ENCODE measurements at places on chromosomes 12 and 14.

DNA sequence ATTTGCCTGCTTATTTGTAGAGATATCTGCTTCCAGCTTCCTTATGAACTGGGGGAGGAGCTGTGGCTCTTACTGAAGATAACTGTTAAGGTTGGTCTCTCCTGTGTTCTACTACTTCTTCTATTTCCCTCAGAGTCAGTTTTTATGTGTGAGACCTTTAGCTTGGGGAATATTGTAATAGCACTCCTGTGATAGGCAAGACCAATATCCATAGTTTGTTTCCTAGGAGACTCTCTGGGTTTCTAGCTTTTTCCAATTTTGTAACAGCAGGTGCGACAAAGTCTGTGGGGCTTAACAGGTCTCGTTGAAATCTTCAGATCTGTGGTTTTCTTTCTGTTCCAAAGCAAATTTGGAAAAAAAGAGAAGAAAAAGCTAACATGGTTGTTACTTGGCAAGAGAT, at the start of gene OR10G3:
OR10G3 (minus strand) TSS at position 101 of the 400 bp plus-strand sequence. CDS start 9,332 bp downstream, outside the sequence.
- no peak for DNase-seq

DNA sequence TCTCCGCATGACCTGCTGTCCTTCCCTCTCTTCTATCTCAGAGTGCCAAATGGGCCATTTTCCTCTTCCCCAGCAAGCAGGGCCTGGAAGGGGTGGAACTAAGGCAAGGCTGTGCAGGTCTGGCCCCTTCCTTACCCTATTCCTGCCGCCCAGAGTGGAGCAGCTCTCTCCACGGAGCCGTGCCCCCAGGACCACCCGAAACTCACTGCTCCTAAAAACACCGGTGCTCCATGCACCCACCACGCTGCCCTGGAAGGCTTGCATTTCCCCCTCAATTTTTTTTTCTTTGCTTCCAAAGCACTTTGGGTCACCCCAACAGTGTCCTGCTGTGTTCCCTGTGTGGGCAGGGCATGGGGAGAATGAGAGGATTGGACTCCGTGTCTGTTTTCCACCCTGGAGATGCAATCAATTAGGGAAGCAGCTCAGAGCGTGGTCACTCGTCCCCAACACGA, 48.5 kb upstream of the MEG3 start:
- no peak for DNase-seq

DNA sequence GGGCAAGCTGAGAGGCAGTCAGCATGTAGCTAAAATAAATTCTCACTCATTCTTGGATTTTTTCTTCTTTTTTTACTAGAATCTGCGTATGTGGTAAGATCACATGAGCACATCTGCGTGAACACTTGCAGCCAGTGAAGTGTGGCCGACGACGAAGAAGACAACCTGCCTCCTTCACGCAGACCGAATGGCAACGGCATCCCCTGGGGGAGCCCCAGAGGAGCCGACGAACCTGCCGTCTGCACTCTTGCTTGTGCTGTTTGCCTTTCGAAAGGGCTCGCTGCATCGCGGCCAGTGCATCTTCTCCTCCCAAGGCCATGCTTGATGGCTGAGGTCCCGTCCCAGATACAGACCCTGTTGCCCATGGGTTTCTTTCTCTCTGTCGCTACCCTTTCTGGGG, 113.8 kb downstream of the KCNK10 start:
- DNase-seq, result no peak

DNA sequence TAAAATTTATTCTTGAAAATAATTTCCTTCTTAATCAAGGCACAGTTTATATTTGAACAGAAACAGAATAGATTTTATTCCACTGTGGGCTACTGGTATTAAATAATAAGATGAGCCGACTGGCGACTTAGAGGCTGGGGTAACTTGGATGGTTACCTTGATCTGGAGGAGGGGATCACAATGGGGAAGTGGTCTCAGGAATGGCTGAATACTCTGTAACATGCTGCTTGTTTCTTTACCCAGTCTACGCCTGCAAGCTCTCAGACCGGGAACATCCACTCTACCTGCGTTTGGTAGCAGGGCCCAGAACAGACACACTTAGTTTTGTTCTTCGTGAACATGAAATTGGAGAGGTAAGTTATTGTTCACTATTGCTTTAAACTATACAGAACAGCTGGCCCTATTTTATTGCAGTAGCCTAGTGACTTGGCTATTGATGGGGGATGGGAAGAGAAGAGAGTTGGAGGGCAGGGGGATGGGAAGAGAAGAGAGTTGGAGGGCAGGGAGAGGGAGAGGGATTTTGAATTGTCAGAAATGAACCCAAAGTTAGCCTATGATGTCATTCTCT, 67.9 kb downstream of the GNS start:
- DNase-seq, result no peak

DNA sequence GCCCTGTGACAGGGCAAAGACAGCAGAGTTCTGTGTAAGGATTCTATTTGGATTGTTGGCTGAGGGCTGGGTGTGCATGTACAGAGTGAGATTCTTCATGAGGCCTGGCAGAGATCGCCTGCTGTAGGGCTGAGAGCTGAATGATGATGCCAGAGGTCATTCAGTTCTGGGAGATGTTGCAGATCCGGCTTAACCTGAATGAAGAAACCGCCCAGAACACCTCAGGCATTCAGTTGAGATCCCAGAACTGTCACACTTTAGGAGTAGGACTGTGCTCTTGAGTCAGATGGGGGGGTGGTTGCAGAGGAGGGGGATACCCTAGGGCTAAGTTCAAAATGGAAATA, 5.8 kb upstream of the EVL start:
- no peak for DNase-seq

GRCh38 chr14:102316338-102316742, 3.2 kb upstream of the ZNF839 start:
- peak; percentile 79 for DNase-seq

DNA sequence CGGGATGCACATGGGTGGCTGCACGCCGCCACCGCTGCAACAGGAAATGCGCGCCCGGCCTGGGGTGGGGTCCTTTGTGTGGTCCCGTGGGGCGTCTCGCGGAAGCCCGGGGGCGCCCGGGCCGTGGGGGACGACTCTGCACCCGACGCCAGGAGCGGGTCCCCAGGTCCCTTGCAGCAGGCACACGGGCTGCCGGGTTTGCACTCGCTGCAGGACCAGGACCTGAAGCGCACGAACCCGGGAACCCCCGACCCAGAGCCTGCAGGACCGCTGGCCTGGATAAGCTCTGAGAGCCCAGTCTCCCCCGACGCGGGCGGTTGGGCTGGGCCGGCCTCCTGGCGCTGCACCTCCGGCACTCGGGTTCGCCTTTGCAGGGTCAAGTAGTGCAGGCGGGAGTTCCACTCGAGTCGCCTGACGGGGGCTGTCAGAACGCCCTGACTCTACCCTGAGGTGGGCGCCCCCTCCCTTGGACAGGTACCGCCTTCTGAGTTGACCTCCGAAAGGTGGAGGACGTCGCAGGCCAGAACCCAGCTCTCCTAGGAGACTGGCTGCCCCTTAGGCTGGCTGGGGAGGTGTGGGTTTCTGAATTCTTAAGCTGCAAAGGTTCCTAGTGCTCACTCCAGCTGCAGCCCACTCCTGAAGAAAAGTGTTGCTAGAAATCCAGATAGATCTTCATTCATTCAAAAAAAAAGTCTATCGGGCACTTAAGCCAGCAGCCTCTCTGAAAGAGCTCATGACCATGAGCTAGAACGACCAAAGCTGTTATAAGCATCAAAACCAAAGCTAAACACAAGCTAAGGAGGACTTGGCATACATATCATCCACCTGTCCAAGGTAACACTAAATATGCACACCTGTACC, 68.0 kb downstream of the RNF34 start:
- peak; percentile 11 for DNase-seq

DNA sequence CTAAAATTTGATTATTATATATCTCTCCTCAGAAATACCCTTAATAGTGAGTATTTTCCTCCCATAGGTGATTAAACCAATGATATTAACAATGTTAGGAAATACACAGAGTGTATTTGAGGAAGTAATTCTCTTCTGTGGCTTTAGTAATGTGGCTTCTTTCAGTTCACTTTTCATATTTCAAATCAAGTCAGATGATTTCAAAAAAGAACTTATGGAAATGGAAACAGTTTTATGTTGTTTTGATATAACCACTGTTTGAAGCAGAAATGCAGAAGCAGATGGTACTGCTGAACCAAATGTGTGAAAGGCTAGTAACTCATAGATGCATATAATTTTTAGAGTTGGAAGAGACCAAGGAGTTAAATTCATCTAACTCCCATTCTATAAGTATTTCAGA, 1.9 kb upstream of the GPR33 start:
- no peak for DNase-seq

DNA sequence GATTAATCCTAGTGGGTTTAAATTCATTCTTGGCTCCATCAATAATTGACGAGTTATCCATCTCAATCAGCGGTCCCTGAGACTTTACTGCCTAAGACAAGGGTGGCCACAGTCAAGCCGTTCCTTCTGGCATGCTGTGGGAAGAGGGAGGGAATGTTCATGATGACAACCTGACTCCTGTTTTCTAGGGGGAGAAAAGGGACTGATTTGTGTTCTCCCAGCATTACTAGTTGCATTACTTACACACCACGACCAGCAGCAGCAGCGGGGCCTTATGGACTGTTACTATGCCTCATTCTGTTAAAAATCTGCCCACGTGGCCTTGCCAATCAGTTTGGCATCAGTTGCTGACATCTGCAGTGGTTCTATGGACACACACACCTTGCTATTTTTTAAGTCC, 29.9 kb downstream of the PLEKHG7 start:
- DNase-seq, result no peak

DNA sequence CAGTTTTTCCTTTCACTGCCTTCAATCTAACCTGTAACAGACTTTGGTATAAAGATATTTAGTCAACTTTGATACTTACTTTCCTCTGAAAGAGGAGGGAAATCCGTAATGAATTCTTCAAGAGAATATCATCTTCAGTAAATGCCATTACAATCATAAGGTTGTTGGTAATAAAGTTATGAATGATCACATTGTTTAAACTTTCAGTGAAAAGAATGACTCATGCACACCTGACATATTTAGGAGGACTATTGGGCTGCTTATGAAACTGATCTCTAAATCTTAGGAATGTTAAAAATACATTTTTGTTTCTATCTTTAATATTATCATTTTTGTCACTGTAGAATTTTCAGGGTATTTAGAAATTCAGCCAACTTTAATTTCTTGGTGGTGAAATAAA, 474.7 kb downstream of the SLC16A7 start:
- DNase-seq, result no peak

DNA sequence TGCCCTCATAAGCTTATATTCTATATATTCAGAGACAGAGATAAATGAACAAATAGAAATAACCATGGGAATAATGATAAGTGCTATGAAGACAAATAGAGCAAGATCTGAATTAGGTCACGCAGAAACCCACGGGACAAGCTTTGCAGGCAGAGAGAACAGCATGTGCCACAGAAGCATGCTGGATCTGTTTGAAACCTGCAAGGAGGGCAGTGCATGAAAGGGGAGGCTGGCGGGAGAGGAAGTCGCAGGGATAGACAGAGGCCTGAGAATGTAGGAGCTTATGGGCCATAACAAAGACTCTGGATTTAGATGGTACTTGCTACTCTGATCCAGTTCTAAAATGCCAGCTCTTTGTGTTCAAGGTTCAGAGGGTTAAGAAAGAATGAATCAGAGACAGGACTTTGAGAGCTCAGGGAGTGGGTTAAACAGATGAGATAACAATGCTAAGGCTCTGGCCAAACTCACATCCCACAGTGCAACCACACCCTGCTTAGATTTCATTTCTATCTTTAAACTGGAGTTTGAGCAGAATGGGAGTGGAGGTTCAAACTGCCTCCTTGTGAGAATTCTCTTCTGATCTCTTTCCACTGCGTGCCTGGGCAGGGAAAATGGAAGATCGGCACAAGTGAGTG, 49.2 kb upstream of the PPP1R12A start:
- DNase-seq, result peak; percentile 79

- peak; percentile 64 for DNase-seq
Observed at GRCh38 chr12:58176296-58176869, 235.0 kb downstream of the ATP23 start.

- no peak for DNase-seq
Observed at GRCh38 chr12:114638790-114639435, 45.1 kb downstream of the TBX3 start.

GRCh38 chr14:102508410-102508773, 1.2 kb downstream of the ANKRD9 start:
- DNase-seq, result no peak

- no peak for DNase-seq
Observed at GRCh38 chr14:94115631-94116030, 5.1 kb downstream of the IFI27 start.

DNA sequence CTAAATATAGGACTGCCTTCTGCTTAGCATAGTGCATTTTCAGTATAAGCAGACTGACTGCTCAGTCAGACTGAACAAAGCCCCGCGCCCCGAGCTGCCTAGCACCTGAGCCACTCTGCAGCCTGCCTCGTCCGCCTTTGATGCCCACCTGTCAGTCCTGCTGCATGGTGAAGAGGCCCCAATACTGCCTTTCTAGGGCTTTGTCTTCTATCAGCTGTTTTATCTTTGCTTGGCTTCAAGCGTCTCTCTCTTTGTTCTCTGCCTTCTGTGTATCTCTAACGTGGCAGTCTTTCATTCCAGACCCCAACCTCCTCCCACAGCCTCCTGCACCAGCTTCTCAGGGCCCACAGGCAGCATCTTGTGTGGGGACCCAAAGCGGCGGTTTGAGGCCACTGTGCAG, 1001.0 kb downstream of the VRK1 start:
- DNase-seq, result no peak

- no peak for DNase-seq
Observed at GRCh38 chr12:93042283-93042682, 113.2 kb upstream of the EEA1 start.

DNA sequence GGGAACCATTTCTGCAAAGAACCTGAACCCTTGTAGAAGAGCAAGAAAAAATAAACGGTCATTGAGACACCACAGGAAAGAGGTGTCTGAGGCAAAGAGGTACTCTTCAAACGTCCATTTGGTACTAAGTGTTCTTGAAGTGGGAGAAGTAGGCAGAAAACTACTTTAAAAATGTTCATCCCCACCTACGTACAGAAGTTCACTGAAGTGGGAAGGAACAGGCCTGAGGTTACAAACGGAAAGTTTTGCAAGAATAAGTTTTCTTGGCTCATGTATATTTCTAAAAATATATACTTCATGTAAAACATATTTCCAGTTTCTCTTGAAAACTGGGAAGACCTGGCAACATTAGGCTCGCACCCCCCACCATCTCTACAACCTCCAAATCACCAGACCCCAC, 61.2 kb downstream of the STXBP6 start:
- no peak for DNase-seq

DNA sequence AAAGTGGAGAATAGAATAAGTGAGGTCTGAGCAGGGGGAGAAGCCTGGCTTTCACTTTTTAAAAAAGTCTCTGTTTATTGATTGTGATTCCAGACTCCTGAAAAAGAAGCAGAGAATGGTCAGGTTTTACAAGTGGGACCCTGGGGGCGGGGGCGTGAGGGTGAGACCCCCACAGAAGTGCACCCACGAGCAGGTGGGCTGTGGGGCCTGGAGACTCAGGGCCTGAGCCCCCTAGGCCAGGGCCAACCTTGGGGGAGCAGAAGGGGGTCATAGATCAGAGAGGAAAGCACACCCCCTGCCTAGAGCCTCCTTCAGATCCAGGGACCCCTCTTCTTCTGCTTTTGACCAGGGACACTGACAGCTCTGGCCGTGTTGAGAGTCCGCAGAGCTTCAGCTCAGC, 180.3 kb downstream of the ADGRD1 start:
- no peak for DNase-seq

- no peak for DNase-seq
Observed at GRCh38 chr12:109088818-109089217, 4.5 kb downstream of the ALKBH2 start.

GRCh38 chr14:72023128-72024042, 91.2 kb downstream of the RGS6 start:
- DNase-seq, result no peak

- no peak for DNase-seq
Observed at GRCh38 chr14:62711351-62712023, 333.8 kb downstream of the KCNH5 start.

Measured in amniotic epithelial cell (primary cell).